ENCODE measurements at places on chromosomes 12 and 14.
A peak's percentile ranks its signal among the peaks of the same experiment; 100 is the strongest.

DNA sequence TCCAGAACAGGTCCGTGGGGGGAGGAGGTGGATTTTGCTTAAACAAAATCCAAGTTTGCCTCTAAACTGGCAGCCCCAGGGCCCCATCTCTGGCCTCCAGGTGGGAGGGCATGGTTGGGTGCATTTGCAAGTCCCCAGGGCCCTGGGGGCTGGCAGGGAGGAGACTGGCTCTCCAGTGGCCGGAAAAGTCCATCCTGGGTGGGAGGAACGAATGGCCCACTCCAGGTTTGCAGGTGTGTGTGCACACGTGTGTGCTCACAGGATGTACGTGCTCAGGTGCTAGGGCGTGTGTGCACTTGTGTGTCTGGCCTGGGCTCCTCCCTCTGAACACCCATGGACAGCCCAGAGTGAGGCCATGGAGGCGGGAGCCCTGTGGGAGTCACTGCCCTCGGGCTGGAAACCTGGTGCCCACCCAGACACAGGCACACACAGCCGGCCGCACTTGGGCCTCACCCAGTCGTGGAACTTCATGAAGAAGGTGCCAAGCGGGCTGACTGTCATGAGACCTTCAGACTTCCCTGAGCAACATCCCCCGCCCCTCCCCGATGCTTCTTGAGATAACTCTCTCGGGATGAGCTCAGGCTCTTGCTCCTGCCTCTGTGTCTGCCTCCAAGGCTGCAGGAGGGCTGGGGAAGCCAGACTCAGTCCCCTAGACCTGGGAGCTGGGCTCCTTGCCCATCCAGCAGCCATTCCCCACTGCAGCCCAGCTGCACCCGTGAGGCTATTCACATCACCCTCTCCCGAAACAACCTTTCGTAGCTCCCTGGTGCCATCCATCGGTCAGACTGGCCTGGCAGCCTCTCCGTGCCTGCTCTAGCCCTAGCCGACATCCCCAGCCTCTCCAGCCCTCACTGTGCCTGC is 9.4 kb downstream of the AHNAK2 start:
- no peaks in the 10 kb centered on the region for H3K4me1 ChIP-seq
- DNase-seq = no peak
- H3K27me3 ChIP-seq = peaks cover 5% of the 10 kb centered on the region
- no peak overlapping the region for H3K27ac ChIP-seq

DNA sequence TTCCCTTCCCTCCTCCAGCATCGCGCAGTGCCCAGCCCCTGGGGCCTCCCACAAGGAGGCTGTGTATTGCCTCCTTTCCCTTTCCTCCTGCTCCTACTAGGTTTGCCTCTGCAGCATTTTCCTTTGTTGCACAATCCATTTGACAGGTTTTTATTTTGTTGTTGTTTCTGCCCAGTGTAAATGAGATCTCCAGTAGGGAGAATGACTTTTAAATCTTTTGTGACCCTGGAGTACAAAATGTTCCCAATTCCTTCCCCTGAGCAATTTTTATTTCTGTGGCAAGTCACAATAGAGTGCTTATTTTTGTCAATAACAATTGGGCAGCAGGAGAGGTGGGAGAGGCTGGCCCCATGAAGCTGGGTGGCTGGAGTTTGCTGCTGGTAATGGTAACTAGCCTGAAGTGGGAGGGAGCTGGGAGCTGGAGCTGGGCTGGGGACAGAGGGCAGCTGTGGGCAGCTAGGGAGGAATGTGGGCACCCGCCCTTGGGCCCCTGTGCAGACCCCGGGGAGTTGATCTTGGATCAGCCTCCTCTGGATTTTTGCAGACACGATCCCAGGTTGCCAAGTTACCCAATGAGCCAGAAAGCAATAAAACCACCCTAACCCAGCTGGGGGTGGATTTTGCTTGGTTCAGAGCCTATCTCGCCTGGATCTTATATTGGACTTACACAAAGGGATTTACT is 160.1 kb downstream of the KTN1 start:
- no peaks in the 10 kb centered on the region for H3K36me3 ChIP-seq
- H3K4me1 ChIP-seq = no peaks in the 10 kb centered on the region
- H3K27ac ChIP-seq = no peak overlapping the region

- peak within 1 kb of the TSS; percentile 34 for H3K4me3 ChIP-seq
- H3K27me3 ChIP-seq = peaks cover 45% of the 10 kb centered on the region
- H3K36me3 ChIP-seq = no peaks in the 10 kb centered on the region
- H3K4me1 ChIP-seq = no peaks in the 10 kb centered on the region
Measured at GRCh38 chr12:40224439-40225291, at the start of gene LRRK2. TSS of gene LRRK2 (plus strand) at chr12:40224997. CDS start at chr12:40225132, 135 bp downstream.

DNA sequence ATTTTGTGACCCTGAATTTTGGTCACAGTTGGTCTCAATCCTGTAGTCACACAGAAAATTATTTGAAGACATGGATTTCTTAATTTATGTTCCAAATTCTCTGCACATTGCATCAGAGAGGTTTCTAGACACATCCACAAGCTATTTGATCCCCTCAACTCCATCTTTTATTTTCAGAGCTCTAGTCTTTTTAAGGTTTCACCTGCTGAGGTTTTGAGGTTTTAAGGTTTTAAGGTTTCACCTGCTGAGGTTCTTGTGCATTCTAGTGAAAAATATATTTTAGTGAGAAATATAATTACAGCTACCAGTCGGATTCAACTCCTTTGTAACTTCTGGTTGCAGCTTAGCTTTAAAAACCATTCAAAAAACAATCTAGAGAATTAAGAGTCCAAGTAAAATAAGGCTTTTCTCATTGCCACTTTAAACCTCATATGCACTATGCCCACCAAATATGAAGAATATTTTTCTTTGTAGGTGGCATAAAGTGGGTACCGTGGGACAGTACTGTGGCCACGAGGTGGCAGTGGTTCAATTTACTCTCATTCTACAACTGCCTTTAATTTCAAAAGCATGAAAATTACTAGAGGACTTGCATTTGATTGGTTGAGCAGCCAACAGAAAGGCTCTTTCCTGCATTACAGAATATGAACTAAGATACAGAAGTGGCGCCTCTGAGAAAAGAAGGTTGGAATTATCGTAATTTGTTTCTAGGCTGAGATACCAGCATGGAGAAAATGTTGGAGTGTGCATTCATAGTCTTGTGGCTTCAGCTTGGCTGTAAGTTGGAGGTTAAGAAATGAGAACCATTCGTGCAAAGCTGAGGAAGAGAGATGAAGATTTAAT is 366.5 kb upstream of the OR4E1 start:
- peaks cover 13% of the 10 kb centered on the region for H3K4me1 ChIP-seq
- peak overlapping the region; percentile 68 for H3K27ac ChIP-seq
- H3K36me3 ChIP-seq = no peaks in the 10 kb centered on the region
- H3K4me3 ChIP-seq = peak overlapping the region; percentile 73

DNA sequence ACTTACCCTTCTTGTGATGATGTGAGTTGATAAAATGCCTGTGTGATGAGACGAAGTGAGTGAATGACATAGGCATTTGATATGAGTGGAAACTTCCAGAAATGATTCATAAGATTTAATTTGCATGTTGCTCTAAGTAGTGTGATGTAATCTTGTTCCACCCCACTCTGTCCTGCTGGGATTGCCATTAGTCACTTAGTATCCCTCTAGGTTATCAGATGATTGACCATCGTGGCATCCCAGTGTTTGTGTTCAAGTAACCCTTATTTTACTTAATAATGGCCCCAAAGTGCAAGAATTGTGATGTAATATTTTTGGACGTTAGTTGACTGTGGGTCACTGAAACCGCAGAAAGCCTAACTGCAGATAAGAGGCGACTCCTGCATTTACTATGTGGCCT is 214.4 kb upstream of the DIO2 start:
- H3K4me3 ChIP-seq = no peak overlapping the region
- H3K36me3 ChIP-seq = no peaks in the 10 kb centered on the region
- H3K27ac ChIP-seq = no peak overlapping the region
- no peaks in the 10 kb centered on the region for H3K27me3 ChIP-seq
